Mammary epithelial cell (primary cell): ENCODE measurements at places on chromosomes 4 and X. TPM values are rescaled to one million over a fixed set of nuclear protein-coding genes. Genes with fewer than 3 reads are reported as not detected.

The SMAD1 gene
- total RNA-seq = 43.2 TPM

The VCX3B gene
- total RNA-seq = not detected in 2 replicates

The CXCL11 gene
- not detected for total RNA-seq

The TLL1 gene
- total RNA-seq = 5.7 and 10.0 TPM in 2 replicates

The GPM6B gene
- 2.4 and 4.0 TPM in 2 replicates for total RNA-seq

- peak; percentile 8 for DNase-seq
Measured at GRCh38 chr4:99248714-99249113, 29.7 kb upstream of the ADH6 start.

DNA sequence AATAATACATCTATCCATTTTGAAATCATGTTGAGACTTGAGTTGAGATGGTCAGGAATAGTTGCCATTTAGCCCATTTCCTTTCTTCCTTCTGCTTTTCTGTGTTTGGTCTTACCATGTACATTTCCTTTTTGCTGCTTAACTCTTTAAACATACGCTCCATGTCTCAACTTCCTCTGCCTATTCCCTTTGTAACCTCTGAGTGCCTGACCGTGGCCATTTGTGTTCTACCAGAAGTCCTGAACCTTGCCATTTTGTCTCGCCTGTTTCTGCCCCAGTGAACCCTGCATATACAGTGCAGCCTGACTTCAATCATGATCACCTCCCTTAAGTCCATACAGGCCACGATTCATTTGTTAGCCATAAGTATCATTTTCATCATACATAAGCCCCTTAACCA, 169.0 kb downstream of the RAPGEF2 start:
- no peak for DNase-seq

GRCh38 chr4:3287972-3288570, 4.8 kb upstream of the RGS12 start:
- no peak for DNase-seq

DNA sequence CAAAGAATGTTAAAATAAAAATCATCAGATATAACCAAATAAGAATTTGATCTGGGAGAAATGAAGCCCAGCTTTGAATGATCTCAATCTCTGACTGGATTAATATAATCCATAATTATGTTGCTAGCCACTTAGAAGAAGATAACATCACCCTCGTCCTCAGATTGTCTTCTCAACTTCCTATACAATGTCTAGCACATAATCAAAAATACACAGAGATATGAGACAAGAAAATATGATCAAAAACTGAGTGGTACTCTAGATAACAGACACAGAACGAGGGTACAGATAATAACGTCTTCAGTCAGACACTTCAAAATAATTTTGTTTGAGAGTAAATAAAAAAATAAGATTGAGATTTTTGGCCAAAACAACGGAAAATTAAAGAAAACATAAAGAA, 47.1 kb downstream of the EVC2 start:
- DNase-seq = no peak

DNA sequence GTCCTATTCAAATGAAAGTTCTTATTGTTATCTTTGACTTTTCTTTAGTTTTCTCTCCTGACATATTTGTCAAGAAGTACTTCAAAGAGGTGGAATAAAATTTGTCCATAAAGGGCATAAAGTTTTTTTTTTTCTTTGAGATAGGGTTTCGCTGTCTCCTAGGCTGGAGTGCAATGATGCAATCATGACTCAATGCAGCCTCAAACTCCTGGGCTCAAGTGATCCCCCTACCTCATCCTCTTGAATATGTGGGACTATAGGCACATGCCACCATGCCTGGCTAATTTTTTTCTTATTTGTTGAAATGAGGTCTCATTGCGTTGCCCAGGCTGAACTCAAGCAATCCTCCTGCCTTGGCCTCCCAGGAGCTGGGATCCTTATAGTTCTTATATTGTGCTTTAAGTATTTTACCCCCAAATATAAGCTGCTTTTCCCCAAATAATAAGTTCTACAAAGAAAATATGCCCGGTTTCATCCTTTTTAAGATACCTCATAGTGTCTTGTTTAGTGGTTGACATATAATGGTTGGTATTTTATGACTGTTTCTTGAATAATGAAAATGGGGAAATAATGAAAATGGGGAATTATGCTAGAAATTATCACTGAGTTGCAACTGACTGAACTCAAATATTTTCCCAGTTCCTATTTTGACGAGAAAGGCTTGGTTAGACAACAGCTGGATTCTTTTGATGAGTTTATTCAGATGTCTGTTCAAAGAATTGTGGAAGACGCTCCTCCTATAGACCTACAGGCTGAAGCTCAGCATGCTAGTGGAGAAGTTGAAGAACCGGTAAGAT, 11.6 kb downstream of the POLR2B start:
- no peak for DNase-seq

- no peak for DNase-seq
Measured at GRCh38 chrX:110192516-110192915, 125.4 kb downstream of the AMMECR1 start.

GRCh38 chrX:24646745-24647182, 383 bp downstream of the PCYT1B start:
- DNase-seq = no peak

- no peak for DNase-seq
Measured at GRCh38 chrX:9635803-9636202, 129.8 kb downstream of the GPR143 start.

DNA sequence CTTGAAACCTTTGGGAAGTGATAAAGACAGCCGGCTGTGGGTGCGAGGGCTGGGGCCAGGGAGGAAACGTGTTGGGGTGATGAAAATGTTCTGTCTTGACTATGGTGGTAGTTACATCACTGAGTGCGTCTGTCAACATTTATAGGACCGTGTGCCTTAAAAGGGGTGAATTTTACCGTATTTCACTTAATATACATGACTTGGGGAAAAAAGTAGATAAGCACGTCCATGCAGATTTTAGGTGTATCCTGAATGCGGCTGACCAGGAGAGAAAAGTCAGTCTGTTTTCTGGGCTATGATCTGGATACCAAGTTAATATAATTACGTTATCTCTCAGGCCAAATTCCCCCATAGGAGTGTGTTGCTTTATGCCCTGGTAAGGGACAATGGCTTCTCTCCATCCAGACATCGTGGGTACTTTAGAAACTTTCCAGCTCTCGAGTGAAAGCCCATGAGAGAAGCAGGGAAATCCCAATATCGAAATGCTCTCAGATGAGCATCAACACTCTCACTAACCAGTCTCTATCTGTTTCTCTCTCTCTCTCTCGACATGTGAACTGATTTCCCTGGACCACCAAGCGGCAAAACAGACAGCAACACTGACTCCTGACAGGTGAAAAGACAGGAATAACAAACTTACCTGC, 71.5 kb downstream of the IRF2 start:
- DNase-seq = no peak

DNA sequence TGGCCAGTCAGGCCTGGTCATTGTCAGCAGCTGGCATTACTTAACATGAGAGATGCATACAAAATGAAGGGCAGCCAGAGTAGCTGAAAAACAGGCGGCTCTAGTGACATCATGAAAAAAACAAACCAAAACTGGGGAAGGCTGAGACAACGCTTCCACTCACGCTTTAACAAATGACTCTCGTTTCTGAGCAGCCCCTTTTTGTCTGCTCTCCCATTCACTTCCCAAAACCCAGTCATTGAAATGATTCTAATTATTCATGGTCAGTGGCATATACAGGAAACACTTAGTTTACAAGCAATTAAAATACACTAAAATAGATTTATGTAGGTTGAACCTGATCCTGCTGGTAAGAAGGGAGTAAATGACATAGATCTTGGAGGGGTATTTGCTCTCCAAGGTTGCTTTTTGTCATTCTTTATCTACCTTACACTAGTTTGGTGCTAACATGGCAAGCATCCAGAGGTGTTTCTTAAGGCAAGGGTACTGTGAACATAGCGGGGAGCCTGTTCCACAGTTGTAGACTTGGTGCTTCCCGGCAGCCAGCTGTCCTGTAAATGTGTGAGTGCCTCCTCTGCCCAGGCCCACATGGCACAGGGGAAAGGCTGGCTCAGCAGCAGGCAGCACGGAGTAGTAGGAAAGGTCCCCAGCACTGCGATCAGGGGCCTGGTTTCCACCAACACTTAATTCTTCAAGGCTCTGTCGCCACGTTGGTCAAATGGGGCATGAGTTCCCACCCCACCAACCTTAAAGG, 61.2 kb upstream of the CITED1 start:
- no peak for DNase-seq

- DNase-seq = peak; percentile 56
Measured at GRCh38 chr4:85084371-85085094, 118.0 kb upstream of the WDFY3 start.

- peak; percentile 48 for DNase-seq
Measured at GRCh38 chrX:117973110-117973807, 143.4 kb downstream of the KLHL13 start.

GRCh38 chr4:108972613-108973283, 209.9 kb upstream of the ETNPPL start:
- no peak for DNase-seq

GRCh38 chrX:67780694-67781109, 236.9 kb downstream of the AR start:
- DNase-seq = peak; percentile 9

DNA sequence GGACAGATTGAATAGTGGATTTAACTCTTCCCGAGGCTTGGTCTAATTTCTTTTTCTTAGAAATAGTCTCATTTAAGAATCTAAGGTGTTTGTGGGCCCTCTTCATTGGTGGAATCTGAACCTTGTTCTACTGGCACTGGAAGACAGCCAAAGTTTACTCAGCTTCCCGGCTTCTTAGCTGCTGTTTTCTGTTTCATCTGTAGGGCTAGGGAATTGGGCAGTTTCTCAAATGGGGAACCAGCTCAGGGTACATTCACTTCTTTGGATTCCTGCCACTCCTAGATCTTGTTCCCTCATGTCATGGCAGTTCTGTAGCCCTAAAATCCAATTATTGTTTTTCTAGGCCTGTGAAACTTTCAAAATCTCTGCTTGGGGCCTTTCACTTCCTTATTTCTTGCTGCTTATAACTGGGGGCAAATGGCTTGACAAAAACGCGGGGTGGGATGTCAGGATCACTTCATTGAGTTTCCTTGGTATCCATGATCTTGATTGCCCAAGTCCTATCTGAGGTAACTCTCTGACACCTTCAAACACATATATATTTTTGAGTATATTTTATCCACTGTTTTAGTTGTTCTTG, 985.0 kb downstream of the C4orf33 start:
- peak; percentile 24 for DNase-seq

GRCh38 chr4:40409835-40410234, 74.7 kb downstream of the CHRNA9 start:
- peak; percentile 56 for DNase-seq

GRCh38 chr4:165991325-165992180, 118.5 kb downstream of the TLL1 start:
- DNase-seq = no peak

GRCh38 chr4:60400593-60400992, 799.5 kb upstream of the ADGRL3 start:
- DNase-seq = no peak

DNA sequence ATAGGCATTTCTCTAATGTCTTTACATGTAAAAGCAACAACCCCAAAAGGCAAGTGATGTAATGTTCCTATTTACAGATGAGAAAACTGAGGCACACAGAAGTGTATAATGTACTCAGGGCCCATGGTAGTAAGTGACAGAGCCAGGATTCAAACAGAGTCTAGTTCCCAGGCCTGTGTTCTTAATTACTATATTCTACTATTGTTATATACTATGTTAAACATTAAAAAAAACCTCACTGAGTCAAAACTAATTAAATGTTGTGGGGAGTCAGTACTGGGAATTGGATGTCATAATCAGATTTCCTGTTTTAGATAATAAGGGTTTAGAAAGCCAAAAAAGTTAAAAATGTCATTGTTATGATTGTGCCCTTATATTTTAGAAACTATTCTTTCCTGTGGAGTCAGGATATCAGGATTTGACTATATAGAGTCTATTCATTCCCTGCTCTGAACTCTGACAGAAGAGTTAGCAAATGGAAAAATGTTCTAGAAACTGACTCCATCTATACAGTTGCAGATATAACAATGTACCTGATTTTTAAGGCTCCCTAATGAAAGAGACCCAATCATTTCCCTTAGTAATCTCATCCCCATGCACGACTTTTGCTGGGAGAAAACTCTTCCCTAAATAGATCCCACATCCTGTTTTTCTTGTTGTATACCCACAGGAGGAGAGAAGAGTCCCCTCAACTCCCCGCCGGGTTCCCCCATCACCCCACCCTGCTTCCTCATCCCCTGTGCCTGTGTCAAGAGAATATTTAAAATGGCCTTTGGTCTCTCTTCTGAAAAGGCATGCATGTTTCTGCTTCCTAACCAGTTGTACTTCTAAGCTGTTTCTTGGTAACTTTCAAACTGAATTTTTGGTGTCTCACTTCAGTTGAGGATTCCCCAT, 69.7 kb downstream of the REELD1 start:
- no peak for DNase-seq
